Stimulated activated CD4-positive, alpha-beta T cell treated with anti-CD3 and anti-CD28 coated beads, TNF-alpha, amount 100 ng/mL, for 4 hours (primary cell): ENCODE measurements at places on chromosomes 7 and 10.

GRCh38 chr7:6614953-6615722 lies at the start of gene ZNF853:
Gene ZNF853, plus strand, starts transcription at chr7:6615610. Its CDS starts 565 bp downstream, at chr7:6616175.
- DNase-seq: no peak

GRCh38 chr10:16952610-16953009 lies 135.4 kb upstream of the RSU1 start:
- no peak for DNase-seq

- no peak for DNase-seq
These were observed 219.5 kb upstream of the CSTF2T start for GRCh38 chr10:51918884-51919325.

DNA sequence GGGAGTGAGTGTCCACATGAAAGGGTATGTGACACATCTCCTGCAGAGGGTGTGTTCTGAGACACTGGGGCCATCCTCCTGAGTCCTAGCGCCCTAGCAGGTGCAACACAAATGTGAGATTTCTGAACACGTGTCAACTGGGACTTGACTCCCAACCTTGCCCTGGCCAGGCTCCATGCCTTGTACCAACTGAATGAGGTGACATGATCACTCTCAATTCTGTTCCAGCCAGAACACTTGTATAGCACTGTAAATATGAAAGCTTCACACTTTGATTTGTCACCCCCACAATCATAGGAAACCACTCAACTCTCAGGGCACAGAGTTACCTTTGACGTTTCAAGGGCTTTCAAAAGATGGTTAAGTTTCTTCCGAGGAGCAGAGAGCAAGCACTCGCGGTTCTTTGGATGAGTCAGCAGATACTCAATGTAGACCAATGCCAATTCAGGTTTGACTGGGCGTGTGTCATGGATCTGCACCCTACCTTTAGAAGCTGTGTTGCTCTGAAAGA lies 48.6 kb downstream of the NCAPG2 start:
- no peak for DNase-seq

DNA sequence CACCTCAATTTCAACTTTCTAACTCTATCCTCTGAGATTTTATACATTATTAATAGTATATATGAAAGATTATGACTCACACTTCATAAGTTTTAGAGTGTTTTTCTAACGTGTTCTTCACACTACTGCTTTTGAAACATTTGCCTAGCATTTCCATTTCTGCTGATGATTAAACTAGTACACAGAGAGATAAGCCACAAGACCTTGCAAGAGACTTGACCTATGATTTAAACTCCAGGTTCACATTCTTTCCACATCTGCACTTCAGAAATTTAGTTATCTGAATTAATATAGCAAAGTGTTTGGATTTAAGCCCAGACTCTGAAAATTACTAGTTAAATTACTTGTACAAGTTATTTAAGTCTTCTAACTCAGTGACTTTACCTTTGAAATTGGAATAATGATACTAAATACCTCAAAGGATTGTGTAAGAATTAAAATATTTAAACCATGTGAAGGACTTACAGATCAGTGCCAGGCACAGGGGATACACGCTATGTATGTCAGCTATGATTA lies 66.6 kb downstream of the PCLO start:
- DNase-seq: no peak

DNA sequence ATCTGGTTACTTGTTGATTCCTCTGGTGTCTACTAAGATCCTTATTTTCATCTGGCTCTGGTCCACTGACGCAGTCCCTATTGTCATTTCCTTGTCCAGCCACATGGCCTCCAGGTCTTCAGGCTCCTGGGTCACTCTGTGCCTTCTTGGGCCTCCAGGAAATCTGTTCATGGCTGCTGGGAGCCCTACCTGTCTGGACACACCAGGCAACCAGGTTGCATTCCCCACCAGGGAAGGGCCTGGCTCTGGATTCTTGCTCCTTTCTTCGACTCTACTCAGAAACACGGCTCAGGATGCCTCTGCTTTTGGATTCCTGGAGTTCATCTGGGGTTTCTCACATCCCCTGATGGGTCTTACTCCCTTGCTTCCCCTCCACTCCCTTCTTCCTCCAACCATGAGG lies 8.0 kb upstream of the PPIF start:
- no peak for DNase-seq

DNA sequence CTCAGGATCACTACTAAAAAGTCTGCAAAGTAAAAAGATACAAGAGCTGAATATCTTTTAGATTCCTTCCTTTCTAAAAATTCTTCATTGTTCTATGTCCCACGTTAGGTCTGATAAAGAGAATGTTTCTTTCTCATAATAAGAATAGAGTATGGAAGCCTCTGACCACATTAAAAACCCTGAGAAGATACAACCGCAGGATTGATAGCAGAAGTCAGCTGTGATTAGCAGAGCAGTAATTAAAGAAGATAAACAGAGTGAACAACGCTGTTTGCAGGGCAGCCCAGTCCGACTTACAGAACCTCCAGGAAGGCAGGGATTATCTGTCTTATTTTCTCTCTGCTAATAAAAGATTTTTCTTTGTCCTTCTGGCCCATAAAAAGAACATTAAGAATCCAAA lies 31.4 kb upstream of the PITRM1 start:
- DNase-seq: no peak

DNA sequence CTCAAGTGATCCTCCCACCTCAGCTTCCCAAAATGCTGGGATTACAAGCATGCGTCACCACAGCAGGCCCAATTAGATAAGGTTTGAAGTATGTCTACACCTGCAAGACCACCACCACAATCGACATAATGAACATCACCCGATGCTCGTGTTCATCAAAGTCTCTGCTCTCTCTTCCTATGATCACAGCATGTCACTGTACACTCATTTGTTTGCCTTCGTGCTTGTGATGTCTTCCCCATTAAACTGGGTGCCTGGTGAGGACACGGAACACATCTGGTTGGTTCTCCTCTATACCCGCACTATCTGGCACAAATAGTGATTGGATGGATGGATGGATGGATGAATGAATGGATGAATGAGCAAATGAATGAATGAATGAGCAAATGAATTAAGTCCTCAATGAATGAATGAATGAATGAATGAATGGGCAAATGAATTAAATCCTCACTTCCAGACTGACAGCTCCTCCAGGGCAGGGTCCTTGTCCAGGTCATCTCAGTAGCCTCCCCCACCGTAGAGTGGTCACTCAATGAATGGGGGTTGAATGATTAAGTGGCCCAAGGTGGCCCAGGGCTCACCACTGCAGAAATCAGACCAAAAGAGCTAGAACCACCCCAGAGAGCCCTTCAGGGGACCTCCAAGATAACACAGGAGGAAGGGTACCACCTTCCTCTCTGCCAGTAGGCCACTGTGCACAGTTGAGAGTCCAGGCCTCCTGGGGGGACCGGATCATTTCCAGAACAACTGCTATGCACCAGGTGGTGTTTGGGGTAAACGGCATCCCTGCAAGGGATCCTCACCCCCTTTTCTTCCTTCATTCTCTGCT lies 101.9 kb upstream of the TNRC18 start:
- DNase-seq: peak; percentile 29

DNA sequence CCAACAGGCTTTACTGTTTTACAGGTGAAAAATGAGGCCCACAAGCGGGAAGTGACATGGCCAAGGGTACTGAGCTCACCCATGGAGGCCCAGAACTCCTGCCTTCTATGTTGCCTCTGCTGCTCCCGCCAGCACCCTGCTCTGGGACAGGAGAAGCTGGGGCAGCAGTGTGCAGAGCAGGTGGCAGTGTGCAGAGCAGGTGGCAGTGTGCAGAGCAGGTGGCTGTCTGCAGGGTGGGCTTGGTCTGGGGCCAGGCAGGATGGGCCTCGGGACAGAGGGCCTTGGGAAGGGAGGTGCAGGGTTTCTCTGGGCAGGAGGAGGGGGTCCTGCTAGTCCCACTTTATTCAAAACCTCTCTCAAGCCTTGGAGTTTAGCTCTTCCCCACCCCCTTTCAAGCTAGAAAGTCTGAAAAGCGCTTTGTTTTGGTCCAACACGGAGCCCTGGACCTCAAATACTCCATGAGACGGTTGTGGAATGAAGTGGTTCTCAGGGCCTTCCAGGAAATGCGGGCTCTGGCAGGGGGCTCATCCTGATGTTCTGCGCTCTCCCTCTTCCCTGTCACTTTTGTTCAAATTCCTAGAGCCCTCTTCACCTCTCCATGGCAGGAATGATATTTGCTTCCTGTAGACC lies 26.8 kb downstream of the TSPAN15 start:
- DNase-seq: no peak

GRCh38 chr10:61283066-61283465 lies 170.1 kb downstream of the TMEM26 start:
- no peak for DNase-seq

- DNase-seq: no peak
These were observed 72.1 kb downstream of the PKD1L1 start for GRCh38 chr7:47875998-47876744.

DNA sequence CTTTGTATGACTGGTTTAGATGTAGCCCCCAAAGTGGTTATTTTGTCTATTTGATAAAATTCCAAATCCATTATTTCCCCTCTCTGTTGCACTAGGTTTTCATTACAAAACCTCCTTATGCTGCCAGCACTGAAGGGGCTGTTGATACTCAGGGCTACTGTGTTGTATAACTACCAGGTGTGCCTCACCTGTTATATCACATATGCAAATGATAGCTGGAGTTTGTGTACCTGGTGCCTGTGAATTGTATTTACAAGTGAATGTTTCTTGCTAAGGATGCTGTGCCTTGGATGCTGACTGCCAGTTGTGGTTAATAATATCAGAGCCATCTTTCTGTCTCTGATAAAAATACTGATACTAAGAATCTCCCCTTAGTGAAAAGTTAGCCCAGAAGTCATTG lies 84.8 kb upstream of the CCDC6 start:
- no peak for DNase-seq

DNA sequence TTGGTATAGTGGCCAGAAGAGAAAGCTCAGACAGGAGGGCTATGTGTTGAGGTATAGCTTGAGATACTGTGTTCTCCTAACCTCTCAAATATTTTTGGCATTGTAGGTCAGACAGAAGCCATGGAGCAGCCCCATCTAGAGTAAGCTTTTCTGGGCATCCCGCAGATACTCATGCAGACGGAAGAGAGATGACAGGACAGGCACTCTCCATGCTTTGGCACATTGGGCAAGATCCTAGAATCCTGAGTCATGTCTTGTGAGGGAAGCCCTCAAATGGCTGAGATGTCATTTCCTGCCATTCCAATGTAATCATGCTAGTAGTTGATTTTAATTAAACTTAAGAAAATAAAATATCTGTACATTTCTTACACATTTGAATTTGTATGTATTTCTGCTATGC lies 16.8 kb upstream of the KIF20B start:
- DNase-seq: no peak

- DNase-seq: no peak
These were observed 211.2 kb downstream of the C7orf25 start for GRCh38 chr7:42700406-42701327.

GRCh38 chr7:9488555-9488954 lies 1055.1 kb downstream of the NXPH1 start:
- no peak for DNase-seq

DNA sequence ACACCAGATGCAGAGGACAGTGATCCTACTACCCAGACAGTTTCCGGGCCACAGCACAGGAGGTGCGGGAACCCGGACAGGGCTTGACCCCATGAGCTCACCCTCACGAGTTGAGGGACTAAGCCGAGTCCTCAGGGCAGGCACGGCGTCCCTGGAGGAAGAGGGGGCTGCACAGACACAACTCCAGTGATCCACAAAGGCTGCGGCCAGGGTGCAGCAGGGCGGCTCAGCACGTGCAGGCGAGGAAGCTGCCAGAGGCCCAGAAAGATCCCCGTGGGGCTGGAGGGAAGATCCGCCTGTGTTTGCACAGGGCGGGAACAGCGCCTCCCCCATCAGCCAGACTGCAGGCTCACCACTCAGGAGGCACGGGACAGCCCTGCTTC lies 45.9 kb upstream of the TMEM72 start:
- no peak for DNase-seq

GRCh38 chr10:103726637-103727036 lies 128.7 kb downstream of the SH3PXD2A start:
- no peak for DNase-seq

GRCh38 chr7:157713591-157713990 lies 376.8 kb downstream of the DNAJB6 start:
- no peak for DNase-seq

GRCh38 chr10:113865901-113866300 lies 11.4 kb downstream of the NHLRC2 start:
- DNase-seq: no peak

GRCh38 chr7:135269921-135270320 lies 36.3 kb downstream of the STRA8 start:
- DNase-seq: no peak

- DNase-seq: peak; percentile 33
These were observed 1.2 kb downstream of the CYREN start for GRCh38 chr7:135169141-135169963.

- DNase-seq: no peak
These were observed 64.5 kb downstream of the LRRTM3 start for GRCh38 chr10:66990143-66990830.

- DNase-seq: peak; percentile 26
These were observed 57.6 kb upstream of the EZH2 start for GRCh38 chr7:148941598-148942275.
